ENCODE measurements at places on chromosomes 11 and 22. TPM values are rescaled to one million over a fixed set of nuclear protein-coding genes. Genes with fewer than 3 reads are reported as not detected.

DNA sequence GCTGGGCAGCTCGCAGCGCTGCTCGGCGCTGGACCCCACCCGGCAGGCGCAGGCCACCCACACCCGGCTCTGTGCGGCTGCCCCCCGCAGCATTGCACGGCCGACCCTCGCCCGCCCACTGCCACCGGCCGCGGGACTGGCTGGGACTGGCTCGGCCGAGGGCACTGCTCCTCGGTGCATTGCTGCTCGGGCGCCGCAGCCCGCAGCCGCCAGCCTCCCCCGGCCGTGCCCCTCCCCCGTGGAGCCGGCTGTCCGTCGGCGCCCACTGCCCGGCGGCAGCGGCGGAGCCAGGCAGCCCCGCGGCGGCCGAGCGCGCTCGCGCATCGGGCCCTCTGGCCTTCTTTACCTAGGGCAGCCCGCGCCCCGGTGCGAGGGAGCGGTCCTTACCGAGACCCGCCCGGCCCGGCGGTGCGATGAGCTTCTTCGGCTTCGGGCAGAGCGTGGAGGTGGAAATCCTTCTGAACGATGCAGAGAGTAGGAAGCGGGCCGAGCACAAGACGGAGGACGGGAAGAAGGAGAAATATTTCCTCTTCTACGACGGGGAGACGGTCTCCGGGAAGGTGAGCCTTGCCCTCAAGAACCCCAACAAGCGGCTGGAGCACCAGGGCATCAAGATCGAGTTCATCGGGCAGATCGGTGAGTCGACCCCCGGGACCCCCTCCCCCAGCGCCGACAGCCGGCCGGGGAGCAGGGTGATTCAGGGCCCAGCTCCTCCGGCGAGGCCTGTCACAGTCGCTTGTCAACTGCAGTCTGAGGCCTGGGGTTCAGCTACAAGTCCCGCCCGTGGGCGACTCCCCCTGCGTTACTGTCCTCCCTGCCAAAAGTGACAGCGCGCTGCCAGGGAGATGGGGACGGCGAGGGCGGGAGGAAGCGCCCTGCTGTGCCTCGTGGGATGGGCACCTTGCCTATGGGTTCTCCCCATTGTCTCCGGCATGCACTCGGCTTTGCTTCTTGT lies 516 bp downstream of the VPS26B start:
- peak; percentile 5 for DNase-seq

DNA sequence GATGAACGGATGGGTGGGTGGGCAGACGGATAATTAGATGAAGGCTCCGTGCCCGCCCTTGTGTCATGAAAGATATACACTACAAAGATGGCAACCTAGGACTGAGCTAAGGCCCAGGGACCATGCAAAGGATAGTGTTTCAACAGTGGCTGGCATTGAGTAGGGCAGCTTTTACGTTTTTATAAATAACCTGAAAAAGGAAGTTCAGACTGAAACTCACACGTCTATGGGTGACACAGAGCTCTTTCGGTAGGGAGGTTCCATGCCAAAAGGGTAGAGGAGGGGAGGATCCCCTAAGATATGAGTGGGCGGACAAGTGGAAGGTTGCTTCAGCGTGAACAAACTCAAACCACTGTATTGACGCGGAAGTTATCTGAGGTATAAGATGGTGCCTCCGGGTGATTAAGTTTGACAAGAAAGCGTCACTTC lies 90.5 kb downstream of the UBASH3B start:
- no peak for DNase-seq

DNA sequence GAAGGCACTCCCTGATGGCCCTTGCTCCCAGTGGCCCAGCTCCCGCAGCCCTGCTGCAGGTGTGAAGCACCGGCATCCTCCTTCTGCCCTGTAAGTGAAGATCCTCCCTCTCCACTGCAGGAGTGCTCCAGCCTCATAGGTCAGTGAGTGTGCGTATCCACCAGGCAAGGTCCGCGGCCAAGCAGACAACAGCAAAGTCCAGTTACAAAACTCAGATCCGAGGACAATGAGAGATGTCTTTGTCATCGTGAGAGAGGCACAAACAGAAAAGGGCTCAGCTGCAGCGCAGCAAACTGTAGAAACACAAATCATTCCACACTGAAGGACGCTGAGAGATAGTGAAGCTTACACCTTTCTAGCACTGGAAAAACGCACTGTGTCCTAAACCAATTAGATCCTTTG lies 46.1 kb downstream of the MYH9 start:
- no peak for DNase-seq

DNA sequence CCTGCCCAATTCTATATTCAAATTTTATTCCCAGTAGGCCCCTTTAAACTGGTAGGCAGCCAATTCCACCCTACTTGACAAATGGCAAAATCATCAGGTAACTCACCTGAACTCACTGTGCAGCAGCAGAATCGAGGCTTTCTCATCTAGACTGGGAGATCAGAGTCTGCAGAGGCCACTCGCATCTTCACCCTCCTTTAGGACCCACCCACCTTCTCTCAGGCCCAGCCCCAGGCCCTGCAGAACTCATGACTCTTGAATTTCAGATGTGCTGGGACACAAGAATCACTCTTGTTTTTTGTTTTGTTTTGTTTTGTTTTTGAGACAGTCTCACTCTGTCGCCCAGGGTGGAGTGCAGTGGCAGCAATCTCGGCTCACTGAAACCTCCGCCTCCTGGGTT lies 38.8 kb downstream of the MICAL3 start:
- no peak for DNase-seq

DNA sequence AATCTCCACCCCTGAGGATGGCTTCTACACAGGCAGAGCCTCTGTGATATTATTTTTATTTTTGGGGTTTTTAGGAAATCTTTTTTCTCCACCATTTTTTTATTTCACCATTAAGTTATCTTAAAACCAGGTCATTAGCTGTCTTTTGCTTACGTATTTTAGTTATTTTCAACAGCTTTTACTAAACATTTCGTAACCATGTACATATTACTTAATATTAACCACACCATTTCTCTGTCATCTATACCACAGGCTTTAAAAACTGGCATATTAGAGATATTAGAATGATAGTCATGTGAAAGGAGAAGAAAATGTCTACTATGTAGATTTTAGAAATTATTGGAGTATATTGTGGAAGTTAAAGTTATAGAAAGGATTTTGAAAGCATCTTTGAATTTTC lies 37.4 kb downstream of the YAP1 start:
- no peak for DNase-seq

DNA sequence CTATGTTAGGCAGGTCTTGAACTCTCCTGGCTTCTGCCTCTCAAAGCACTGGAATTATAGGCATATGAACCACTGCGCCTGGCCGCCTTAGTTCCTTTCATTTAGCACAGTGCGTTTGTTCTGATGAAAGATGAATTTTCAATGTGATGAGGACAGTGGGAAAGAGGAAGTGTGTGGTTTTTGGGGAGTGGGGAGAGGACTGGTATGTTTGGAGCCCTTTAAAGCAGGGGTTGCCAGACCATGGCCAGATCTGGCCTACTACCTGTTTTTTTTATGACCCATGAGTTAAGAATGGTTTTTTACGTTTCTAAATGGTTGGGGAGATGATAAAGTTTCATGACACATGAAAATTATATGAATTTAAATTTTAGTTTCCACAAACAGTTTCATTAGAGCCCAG lies 12.5 kb downstream of the ATXN10 start:
- DNase-seq, result no peak

DNA sequence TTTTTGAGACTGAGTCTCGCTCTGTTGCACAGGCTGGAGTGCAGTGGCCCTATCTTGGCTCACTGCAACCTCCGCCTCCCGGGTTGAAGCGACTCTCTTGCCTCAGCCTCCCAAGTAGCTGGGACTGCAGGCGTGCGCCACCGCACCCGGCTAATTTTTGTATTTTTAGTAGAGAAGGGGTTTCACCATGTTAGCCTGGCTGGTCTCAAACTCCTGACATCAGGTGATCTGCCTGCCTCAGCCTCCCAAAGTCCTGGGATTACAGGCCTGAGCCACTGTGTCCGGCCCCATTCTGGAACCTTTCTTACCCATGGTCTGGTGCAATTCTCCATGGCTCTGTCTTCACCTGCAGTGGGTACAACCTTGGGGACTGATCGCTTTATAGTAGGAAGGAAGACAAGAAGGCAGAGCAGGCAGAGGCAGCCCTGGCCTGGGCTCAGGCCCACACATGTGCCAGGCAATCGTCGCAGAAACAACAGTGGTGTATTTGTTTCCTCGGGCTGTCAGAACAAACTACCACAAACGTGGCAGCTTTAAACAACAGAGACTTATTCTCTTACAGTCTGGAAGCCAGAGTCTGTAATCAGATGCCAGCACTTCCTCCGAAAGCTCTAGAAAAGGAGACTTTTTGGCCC lies 4.0 kb upstream of the PTGDR2 start:
- no peak for DNase-seq

DNA sequence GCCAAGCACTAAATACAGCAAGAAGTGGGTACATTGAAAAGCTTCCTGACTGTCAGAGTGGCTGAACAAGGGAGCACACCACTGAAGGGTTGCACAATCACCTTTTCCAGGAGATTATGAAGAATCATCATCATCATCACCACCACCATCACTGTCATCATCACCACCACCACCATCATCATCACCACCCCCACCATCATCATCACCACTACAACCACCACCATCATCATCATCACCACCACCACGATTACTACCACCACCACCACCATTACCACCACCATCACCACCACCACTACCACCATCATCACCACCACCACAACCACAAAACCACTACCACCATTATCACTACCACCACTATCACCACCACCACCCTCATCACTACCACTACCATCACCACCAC lies 147.9 kb upstream of the TBCEL start:
- DNase-seq, result no peak

DNA sequence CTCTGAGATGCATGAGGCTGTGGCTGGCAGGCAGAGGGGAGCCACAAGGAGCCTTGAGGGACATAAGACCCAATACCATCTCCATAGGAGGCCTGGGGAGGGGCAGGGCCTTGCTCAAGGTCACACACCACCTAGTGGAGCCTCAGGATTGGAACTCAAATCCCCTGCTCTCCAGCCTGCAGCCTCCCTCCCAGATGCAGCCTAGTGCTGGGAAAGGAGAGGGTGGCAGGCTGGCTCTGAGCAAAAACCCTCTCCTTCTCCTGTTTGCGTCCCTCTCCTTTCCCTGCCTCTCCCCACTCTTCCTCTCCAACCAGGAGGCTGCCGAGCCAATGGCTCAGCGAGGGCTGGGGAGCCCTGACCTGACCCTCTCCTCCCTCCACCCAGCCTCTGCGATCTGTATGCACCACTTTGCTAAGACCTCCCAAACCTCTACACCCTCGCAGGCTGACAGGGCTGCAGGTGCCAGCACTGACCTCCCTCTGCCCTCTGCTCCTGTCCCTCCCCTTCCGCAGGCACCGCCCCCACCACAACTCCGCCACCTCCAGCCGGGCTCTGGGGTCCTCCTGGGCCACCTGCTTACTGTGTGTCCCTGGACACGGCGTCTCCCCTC lies 14.7 kb downstream of the IGLL1 start:
- no peak for DNase-seq

The CDHR5 gene
- total RNA-seq, result 0.05 TPM

The IL17REL gene
- not detected for total RNA-seq

The APOA4 gene
- not detected for total RNA-seq

The EXPH5 gene
- total RNA-seq, result 2.7 TPM

Data from NCI-H460 (cell line).